ENCODE measurements at places on chromosomes 2 and 18. TPM values are rescaled to one million over a fixed set of nuclear protein-coding genes. Genes with fewer than 3 reads are reported as not detected.

GRCh38 chr18:8501044-8501443 is 108.2 kb upstream of the RAB12 start:
- no peak overlapping the region for H3K4me3 ChIP-seq
- DNase-seq: no peak
- H3K36me3 ChIP-seq: no peaks in the 10 kb centered on the region
- H3K27ac ChIP-seq: no peak overlapping the region

- no peaks in the 10 kb centered on the region for H3K4me1 ChIP-seq
- H3K36me3 ChIP-seq: no peaks in the 10 kb centered on the region
- peak; percentile 10 for DNase-seq
- H3K27me3 ChIP-seq: no peaks in the 10 kb centered on the region
- no peak overlapping the region for H3K27ac ChIP-seq
- H3K4me3 ChIP-seq: no peak overlapping the region
Measured at GRCh38 chr18:7830468-7830867, 263.4 kb downstream of the PTPRM start.

GRCh38 chr2:71530641-71531332 is 77.4 kb downstream of the DYSF start:
- H3K27ac ChIP-seq: no peak overlapping the region
- H3K27me3 ChIP-seq: no peaks in the 10 kb centered on the region
- DNase-seq: peak; percentile 39
- no peak overlapping the region for H3K4me3 ChIP-seq

DNA sequence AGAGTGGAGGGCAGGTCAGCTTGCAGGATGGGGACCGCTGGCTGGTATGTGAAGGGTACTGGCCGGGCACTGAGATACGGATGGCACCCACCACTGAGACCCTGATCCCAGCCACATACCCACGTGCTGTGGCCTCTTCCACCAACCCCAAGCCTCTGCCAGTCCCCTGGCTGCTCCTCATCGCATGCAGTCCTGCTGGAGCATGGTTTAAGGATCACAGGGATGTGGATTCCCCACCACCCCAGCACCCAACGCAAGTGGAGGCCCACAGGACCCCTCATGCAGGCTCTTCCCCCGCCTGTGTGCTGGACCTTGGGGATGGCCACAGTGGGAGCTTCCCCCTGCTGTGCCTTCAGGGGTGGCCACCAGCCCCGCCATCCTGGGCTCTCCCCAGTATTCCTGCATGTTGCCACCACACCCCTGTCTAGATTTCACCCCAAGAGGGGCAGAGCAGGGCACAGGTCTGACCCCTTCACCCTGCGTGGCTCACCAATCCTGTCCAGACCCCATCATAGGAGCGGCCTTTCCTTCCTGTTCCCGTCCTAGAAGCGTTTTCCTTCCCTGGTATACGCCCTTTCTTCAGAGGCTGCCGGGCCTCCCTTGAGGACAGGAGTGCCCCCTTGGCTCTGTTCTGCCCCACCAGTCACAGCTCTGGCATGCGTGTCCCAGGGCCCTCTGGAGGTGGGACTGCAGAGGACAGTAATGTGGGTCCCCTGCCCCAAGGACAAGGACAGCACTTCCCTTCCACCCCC is 18.3 kb downstream of the MLPH start:
- H3K27me3 ChIP-seq: no peaks in the 10 kb centered on the region
- no peaks in the 10 kb centered on the region for H3K36me3 ChIP-seq
- H3K4me1 ChIP-seq: no peaks in the 10 kb centered on the region
- no peak for DNase-seq
- no peak overlapping the region for H3K27ac ChIP-seq

The EFHD1 gene
- 0.58 TPM for total RNA-seq

GRCh38 chr18:7514796-7515440 is 52.2 kb upstream of the PTPRM start:
- H3K36me3 ChIP-seq: no peaks in the 10 kb centered on the region
- H3K27ac ChIP-seq: no peak overlapping the region
- H3K27me3 ChIP-seq: no peaks in the 10 kb centered on the region

DNA sequence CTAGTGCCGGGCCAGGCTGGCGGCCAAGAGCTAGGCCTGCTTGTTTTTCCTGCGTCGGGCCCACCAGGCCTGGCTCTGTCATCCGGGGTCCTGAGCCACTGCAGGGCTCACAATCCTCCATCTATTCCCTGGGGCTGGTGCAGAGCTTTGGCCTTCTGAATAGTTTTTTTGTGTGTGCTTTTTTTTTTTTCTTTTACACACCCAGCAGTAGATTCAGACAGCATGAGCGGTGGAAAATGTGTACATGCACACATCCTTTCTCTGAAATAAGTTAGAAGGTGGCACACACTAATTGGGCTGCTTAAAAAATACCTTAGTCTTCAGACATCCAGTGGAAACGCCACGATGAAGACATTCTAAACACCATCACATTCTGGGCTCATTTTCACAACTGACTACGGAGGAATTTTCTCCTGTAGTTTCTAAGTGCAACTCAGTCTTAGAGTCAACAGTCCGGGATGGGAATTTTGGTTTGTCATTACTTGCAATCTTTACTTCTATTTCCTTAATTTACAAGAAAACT is 6.1 kb downstream of the ZFP36L2 start:
- H3K36me3 ChIP-seq: peaks cover 33% of the 10 kb centered on the region
- no peak for DNase-seq
- peak overlapping the region; percentile 92 for H3K4me3 ChIP-seq
- H3K27me3 ChIP-seq: no peaks in the 10 kb centered on the region
- peaks cover 58% of the 10 kb centered on the region for H3K4me1 ChIP-seq

DNA sequence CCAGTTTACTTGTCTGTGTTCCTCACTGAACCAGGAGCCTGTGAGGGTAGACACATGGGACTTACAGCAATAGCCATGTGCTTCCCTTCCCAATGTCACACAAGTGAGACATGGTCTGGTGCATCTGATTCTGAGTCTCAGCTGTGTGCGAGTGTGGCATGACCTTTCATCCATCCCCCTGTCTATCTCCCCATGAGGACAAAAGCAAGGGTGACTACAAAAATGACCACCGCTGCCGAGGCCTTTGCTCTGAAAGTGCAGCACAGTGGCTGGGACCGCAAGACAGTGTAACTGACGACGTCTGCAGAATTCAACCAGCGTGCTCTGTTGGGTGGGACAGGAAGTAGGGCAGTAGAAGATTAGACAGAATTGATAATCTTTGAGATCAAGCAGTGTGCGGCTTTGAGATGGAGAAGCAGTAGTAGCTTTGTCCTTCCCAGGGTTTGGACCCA is 50.5 kb downstream of the RAB31 start:
- H3K4me1 ChIP-seq: no peaks in the 10 kb centered on the region
- no peaks in the 10 kb centered on the region for H3K36me3 ChIP-seq
- H3K4me3 ChIP-seq: no peak overlapping the region

The ABCG5 gene
- total RNA-seq: not detected

DNA sequence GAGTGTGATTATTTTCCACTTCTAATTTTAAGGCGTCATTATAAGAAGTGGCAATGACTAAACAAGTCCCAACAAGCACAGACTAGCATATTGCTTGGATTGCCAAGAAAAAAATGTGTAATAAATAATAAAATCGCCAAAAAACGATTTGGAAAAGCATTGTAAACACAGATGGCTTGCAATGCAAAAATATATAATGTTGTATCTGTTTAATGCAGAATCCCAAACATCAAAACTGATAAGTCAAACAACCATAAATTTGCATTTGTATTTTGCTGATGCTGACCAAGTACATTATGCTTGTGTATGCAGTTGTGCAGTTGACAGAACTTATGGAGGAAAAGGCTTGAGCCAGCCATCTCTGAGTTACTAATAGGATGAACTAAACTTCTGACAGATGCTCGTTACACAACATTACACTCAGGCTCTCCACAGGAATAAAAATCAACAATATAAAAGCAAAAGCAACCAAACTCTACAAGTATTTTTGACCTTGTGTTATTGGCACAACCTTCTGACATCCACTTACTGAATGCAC is 68.1 kb downstream of the DNER start:
- no peak for DNase-seq
- H3K4me3 ChIP-seq: no peak overlapping the region
- no peaks in the 10 kb centered on the region for H3K27me3 ChIP-seq
- H3K4me1 ChIP-seq: no peaks in the 10 kb centered on the region
- no peak overlapping the region for H3K27ac ChIP-seq

The LDLRAD4 gene
- 24.0 TPM for total RNA-seq

DNA sequence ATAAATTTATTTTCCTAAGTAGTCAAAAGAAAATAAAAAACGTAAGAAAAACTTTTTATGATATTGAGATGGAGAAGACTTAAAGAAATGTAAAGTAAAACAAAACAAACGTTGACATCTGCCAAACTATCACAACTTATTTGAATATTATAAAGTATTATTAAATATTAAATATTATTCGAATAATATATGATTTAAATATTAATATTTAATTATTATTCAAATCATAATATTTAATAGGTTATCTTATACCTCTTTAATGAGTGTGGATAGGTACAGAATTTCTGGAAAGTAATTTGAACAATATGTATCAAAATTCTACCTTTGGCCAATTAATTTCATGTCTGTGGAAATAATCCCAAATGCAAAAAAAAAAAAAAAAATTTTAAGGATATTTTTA is 278.7 kb downstream of the RAD51AP2 start:
- no peak overlapping the region for H3K27ac ChIP-seq
- no peaks in the 10 kb centered on the region for H3K36me3 ChIP-seq
- H3K4me3 ChIP-seq: no peak overlapping the region
- H3K27me3 ChIP-seq: no peaks in the 10 kb centered on the region

The ALK gene
- not detected for total RNA-seq

GRCh38 chr2:98734823-98735260 is 3.9 kb upstream of the MGAT4A start:
- H3K36me3 ChIP-seq: no peaks in the 10 kb centered on the region
- no peak overlapping the region for H3K27ac ChIP-seq
- peak; percentile 30 for DNase-seq
- no peaks in the 10 kb centered on the region for H3K27me3 ChIP-seq
- H3K4me3 ChIP-seq: no peak overlapping the region

The APOB gene
- total RNA-seq: not detected

DNA sequence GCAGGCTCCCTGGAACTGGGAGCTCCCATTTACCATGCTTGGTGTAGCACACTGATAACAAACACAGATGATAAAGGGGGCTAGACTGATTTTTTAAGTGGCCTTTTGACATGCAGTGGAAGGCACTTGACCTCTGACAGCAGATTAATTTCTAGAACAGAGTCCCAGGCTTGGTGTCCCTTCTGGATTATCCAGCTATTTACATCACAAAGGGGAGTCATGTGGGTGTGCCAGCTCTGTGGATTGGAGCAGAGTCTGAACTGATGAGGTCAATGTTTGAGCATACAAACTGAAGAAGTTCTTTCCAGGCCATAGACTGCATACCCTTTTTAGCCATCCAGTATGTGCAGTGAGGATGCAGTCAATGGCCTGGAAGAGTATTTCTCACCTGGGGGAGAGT is 31.5 kb upstream of the SIX2 start:
- no peaks in the 10 kb centered on the region for H3K4me1 ChIP-seq
- H3K36me3 ChIP-seq: no peaks in the 10 kb centered on the region
- no peak overlapping the region for H3K4me3 ChIP-seq
- DNase-seq: no peak
